ENCODE measurements at places on chromosomes 3 and 15.

DNA sequence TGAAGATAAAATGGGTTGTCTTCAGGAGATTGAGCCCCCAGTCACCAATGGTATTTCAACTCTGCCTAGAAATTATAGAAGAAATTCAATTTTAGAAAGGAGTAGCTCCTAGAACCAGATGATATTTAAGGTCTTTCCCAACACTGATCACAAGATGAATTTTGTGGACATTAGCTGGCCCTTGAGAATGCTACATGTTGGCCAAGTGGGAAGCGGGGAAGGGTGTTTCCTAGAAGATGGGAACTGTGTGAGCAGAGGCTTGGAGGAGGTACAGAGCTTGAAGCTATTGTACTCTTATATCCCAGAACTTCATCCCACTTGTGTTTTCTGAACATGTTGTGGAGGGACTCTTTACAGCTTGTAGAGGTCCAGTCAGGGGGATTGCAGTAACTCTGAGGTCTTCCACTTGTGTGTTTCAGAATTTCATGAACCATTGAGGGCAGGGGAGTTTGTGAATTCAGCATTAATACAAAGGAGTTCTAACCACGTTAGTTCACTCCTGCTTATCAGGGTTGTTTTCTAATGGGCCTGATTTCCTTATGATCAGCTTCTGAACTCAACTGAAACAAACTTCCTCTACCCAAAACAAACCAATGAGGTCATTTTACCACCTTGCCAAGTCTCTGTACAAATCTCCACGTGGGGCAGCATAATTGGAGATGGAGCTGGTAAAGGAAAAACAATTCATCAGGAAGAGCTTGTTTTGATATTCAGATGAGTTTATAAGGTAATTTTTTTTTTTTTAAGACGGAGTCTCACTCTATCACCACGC lies 152.6 kb upstream of the TPM1 start:
- DNase-seq, result peak; percentile 90

GRCh38 chr3:177813322-177813721 lies 616.0 kb upstream of the TBL1XR1 start:
- DNase-seq, result no peak

DNA sequence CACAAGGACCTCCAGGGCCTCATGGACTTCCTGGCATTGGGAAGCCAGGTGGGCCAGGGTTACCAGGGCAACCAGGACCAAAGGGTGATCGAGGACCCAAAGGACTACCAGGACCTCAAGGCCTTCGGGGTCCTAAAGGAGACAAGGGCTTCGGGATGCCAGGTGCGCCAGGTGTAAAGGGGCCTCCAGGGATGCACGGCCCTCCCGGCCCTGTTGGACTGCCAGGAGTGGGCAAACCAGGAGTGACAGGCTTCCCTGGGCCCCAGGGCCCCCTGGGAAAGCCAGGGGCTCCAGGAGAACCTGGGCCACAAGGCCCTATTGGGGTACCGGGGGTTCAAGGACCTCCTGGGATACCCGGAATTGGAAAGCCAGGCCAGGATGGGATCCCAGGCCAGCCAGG lies 23.2 kb upstream of the CMSS1 start:
- no peak for DNase-seq

DNA sequence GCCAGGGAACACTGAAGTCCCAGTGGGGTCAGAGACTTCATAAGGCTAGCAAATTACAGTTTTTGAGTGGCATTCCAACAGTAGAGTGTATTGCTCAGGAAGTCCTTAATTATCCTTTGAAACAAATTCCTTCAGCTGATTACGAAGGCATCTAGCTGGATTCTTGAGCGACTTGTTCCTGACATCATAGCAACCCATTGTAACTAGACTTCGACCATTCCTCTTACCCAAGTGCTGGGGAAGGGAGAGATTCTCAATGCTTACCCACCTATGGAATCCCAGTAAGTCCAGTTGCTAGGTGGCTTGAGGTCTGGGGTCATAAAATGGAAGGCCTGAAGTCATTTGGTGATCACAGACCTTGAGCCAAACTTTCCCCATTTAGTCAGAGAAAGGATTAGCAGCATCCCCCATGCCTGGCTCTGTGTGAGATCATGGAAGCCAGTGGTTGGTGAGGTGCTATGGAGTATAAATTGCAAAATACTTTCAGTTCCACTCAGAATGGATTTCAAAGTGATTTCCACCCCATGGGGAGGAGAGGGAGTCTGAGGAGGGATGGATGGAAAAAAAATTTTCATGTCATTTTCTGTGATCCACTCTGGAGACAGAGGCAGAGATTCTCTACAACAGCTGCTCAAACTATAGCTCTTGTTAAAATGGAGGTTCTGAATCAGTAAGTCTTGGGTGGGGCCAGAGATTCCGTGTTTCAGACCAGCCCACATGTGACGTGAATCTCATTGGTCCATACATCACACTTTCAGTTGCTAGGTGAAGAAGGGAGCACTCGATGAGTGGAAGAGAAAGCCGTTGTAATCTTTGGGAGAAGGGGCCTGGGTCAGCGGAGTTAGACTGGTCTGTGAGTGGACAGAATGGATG lies 45.7 kb downstream of the CD86 start:
- peak; percentile 11 for DNase-seq

- DNase-seq, result peak; percentile 34
These were observed 12.2 kb downstream of the TMEM43 start for GRCh38 chr3:14137004-14137403.

DNA sequence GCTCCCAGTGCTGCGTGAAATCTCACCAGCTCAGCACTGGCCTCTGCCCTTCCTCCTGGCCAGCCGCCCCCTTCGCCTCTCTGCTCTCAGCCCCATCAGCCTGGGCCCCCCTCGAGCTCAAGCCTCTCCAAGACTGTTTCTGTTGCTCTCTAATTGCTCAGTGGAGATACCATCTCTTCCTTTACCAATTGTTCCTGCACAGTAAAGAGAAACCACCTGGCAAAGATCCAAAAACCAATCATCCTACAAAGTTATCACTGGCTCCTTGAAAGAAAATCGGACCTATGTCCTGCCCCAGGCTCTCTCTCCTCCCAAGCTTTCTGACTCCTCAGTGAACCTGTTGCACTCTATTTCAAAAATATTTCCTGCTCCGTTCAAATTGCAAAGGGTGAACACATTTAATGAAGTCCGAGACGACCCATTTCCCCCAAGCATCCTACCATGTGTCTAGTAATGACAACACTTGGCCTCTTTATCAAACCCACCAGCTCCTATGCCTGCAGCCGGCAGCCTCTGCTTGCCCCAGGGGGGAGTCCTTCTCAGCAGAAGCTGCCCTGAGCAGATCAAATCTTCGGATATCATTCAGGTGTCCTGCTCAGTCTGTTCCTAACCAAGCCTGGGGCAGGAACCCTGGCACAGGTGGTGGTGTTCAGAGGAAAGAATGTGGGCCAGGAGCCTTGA lies 53.7 kb upstream of the FAM174B start:
- peak; percentile 5 for DNase-seq

GRCh38 chr3:61560517-61561373 lies 626 bp upstream of the PTPRG start:
- DNase-seq, result peak; percentile 90

Data from GM23248 (cell line).